Thoracic aorta (tissue), 2 donors: ENCODE measurements at places on chromosomes 6 and 20.

- no peak for DNase-seq
Observed at GRCh38 chr6:372336-372911, 19.1 kb upstream of the IRF4 start.

DNA sequence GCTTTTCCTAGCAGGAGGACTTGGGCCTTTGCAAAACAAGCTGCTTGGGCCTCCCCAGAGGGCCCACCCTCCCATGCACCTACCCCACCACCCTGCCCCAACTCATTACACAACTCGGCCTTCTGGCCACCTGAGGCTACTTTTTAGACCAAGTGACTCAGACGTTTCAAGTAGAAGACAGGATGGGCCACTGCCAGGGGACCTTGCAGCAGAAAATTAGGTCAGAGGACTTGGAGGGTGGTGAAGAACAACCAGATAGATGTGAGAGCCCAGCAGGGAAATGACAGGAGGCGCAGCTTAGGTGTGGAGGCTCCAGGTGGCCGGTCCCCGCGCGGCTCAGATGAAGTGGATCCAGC is 1.4 kb downstream of the PPP1R3D start:
- no peak for DNase-seq

DNA sequence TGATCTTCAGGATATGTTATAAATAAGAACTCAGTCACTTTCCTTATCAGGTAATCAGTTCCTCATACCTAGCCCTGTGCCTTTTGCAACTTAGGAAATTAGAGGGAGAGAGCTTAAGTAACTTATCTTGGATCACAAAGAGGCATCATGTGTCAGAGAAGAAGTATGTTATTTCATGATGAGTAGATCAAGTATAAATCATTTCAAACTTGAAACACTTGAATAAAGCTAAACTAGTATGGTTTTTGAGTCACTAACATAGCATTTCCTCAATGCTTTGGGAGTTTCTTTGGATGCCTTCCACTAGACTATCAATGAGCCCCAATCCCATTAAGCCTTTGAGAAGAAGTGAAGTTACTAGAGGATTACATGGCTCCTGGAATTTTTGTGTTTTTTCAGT is 102.6 kb upstream of the TNFAIP3 start:
- no peak for DNase-seq

DNA sequence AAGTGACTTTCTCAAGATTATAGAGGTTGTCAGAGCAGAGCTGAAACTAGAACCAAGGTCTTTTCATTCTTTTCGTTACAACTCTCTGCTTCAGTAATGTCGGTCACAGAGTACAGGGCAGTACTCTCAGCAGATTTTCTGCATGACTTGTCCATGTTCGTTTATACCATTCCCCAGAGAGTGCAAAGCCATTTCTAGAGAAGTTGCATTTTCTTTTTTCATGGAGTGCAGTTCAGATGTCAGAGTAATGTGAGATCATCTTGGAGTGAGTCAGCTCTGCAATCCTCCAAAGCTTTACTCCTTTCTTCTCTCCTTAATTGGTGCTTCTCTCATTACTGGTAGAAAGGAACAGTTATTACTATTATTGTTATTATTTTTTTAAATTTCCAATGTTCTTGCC is 115.6 kb upstream of the B3GAT2 start:
- DNase-seq: no peak

GRCh38 chr20:18011482-18011881 is 42.7 kb downstream of the MGME1 start:
- DNase-seq: no peak

DNA sequence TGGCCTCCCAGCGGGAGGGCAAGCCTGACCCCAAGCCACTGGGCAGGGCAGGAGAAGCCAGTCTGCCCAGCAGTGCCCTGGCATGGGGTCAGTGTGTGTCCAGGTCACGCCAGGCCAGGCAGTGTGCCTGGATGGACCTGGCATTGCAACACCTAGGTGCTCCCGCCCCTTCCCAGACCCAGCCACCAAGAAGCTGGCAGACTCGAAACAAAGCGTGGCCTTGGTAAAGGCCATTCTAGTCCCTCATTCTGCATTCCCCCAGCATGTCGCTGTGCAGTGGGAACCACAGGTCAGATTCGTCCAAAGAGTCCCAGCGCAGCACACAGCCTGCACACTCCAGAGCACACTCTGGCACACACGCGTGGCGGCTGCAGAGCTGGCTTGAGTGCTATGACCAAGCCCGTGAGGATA is 19.3 kb upstream of the APMAP start:
- DNase-seq: no peak

DNA sequence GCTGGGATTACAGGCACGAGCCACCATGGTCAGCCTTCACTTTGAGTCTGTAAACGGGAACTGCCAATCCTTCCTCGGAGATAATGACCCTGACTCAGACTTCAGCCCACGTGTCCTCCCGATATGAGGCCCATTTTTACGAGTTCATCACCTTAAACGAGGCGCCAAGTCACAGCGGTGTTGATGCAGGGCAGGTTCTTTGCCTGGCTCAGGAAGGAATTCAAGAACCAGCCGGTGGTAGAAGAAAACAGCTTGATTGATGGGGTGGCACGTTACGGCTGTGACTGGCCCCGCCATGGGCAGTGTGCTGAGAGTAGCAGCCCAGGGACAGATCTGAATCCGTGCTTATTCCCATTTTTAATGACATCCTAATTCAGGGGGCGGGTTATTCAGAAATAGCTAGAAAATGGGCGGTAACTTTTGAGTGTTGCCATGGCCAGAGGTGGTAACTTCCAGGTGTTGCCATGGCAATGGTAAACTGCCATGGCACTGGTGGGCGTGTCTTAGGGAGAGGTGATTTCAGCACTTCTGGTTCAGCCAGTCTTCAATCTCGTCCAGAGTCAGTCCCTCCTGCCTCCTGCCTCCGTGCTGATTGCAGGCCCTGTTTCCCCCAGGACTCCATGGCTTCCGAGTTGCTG is 9.1 kb upstream of the MAP1LC3A start:
- DNase-seq: no peak

- DNase-seq: no peak
Observed at GRCh38 chr6:116876107-116876506, 935 bp upstream of the RFX6 start.

- no peak for DNase-seq
Observed at GRCh38 chr6:113104951-113105350, 752.2 kb upstream of the MARCKS start.

DNA sequence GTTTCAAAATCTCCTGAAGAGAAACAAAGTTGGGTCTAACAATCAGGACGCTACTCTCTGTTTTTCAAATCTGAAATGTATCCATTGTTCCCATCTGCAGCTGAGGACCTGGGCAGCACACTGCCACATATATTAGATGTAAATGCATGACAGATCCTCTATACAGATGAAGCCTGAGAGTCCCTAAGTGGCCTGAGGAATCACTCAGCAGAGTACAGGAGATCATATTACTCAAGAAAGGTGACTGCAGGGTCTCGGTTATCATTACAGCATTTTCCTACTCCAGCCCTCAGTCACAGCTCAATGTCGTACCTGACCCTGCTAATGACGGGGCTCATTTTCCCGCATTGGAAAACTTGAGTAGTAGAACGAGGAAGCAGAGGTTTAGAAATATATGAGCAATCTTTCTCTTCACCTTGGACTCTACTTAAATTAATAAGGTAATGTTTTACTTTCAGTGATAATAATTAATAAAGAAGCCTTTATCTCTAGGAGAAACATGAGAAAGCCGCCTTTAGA is 256.2 kb upstream of the IRAK1BP1 start:
- DNase-seq: no peak

DNA sequence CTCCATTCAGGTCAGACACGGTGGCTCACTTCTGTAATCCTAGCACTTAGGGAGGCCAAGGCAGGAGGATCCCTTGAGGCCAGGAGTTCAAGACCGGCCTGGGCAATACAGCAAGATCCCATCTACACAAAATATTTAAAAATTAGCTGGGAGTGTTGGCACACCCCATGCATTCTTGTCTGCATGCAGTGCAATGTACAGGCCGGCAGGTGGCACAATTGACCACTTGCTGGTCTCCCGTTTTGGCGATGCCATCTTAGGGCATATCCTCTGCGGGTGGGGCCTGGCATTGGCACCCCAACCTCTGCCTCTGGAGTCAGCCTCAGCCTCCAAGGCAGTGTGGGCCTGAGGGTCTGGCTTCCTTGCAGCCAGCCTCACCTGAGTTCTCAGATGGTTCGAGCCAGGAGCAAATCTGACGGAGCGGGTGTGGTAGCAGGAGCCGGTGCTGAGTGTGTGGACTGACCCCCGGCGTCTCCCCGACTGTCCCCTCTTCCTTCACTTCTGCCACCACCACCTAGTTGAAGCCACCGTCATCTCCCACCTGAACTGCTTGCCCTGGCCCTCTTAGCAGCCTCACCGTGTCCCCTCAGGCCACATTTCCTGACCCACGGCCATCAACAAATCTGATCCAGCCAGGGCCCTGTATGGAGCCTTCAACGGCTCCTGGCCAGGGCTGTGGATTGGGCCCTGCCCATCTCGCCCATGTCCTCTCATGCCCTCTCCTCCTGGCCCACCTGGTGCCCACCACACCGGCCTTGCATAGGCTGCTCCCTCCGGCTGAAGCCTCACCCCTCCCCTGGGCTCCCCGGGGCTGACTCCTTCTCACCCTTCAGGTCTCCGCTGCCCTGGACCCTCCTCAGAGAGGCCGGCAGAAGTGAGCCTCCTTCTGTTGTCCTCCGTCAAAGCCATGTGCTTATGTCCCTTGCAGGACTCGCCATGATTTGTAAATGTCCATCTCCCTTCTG is 44.0 kb downstream of the EFCAB8 start:
- no peak for DNase-seq

GRCh38 chr6:129181001-129181400 is 298.1 kb downstream of the LAMA2 start:
- no peak for DNase-seq

DNA sequence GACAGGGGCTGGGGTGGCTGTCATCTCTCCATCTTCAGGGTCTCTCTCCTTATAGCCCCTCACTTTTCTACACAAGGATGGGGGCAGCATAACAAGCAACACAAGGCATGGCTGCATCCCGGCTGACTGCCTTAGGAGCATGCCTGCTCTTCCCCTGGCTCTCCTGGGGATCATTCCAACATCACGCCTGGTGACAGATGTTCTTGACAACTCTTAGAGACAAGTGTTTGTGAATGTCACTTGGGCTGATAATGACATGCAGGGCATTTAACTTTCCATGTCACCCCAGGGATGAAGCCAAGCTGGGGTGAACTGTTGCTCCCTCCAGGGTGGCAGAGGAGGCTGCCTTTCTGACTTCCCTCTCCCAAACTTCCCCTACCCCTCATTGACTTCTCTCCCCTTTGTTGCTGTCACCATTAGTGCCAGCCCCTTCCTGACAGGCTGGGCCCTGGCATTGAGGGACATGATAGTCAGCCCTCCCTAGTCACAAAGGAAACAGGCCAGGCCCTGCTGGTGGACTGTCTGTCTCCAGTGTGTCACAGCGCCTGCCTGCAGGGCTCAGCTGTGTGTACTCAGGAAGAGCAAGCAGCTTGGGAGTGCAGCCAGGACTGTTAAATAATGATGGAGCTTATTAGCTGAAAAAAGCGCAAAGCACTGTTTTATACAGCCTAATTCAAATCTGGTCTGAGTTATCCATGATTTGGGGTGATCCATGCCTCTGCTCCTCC is 161.8 kb downstream of the LRFN2 start:
- no peak for DNase-seq

DNA sequence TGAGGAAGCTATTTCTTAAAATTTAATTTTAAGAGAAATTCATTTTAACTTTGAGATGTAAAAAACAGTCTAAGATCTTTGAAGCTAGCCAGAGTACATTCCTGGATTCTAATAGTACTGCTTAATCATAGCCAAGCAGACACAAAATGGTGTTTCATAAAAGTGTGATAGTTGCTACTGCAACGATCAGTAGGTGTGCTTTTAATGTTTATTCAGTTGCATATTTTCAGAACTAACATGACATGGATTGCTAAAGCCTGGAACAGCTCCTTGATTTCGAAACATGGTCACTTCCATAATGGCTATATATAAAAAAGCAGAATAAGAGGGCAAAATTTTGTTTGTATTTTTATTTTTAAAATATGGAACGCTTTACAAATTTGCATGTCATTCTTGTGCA is 35.5 kb downstream of the SESN1 start:
- DNase-seq: no peak

- no peak for DNase-seq
Observed at GRCh38 chr6:19024737-19025136, 637.6 kb downstream of the RNF144B start.

DNA sequence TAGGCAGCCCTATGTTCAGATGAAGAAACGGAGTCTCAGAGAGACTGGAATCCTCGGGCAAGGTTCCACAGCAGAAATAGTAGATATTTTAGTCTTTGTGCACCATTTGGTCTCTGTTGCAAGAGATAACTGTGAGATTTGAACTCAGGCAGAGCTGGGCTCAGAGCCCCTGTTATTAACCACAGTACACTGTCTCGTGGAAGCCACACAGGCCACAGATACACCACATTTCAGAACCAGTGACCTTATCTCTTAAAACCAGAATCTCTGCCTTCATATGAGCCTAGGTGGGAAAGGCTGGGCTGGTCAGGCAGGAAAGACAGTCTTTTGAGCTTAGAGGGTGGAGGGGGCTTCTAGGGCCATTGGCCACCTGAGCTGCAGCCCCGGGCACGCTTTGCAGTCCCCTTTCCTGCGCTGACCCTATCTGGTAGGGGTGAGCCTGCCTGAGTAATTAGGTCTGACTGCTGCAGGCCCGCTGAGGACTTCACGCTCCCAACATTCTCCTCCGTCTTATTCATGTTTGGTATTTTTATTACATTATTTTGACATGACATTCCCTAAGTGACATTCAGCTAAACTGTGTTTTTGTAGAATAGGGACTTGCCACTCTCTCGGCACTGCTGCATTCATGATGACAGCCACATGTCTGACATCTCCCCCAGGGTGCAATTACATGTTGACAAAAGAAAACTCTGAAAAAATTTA is 71.1 kb downstream of the KCNB1 start:
- no peak for DNase-seq

- no peak for DNase-seq
Observed at GRCh38 chr6:111239461-111239860, 152.2 kb downstream of the SLC16A10 start.
